ENCODE measurements at places on chromosomes 7 and 10.

GRCh38 chr10:6737080-6737641 lies 157.1 kb upstream of the PRKCQ start:
- peak; percentile 81 for DNase-seq

DNA sequence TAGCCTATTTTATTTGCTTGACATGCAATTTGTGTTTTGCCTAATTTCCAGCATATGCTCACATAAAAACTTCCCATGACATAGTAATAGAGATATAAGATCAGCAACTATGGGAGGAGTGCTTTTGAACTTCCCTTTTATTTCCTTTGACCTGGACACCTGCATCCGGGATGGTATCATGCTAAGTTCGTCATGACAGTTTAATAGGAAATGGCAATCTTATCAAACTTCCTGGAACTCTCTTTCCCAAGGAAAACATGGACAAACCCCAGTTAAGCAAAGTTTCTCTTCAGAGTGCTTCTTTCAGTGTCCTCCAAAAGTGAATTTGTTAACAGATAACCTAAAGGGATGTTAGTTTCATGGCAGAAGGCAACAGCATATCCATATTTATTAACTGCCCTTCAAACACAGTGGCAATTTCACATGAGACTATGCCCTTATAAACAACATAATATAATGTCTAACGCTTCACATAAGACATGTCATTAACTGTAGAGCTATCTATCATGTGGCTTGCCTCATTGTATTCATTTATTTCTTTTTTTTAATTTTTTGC lies 474.7 kb upstream of the SEMA3A start:
- DNase-seq: no peak

DNA sequence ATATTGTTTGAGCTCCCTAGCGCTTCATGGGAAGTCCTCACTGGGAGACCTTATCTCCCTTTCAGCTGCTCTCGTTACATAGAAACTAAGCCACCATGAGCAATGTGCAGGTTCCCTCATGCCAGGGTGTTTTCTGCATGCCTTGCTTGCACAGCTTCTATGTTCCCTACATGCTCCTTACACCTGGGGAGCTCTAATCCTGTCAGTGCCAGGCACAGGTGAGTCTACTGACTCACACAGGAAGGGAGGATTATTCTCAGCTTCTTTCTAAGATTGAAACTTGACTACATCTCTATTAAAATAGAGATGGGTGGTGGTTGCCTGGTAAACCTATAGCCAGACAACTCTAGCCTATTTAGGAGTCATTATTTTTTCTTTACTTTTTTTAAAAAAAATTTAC lies 375.7 kb upstream of the CDC14C start:
- no peak for DNase-seq

- DNase-seq: peak; percentile 92
Measured at GRCh38 chr7:86598311-86598710, 45.4 kb upstream of the GRM3 start.

DNA sequence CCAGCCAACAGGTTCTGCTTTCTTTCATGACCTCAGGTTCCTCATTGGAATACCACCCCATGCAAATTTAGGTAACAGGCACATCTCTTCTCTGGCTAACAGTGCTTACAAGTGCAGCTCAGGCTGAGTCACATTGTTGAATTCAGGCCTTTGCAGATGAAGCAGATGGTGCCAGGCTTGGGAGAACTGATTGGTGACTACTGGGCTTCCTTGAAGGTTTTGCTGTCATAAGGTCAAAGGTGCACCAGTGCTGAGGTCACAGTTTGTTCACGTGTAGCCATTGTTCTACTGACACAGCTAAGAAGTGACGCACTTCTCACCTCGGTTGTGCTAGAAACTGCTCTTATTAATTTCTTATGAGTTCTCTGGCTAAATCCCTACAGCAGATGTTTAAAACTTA lies 128.6 kb upstream of the BMPER start:
- no peak for DNase-seq

DNA sequence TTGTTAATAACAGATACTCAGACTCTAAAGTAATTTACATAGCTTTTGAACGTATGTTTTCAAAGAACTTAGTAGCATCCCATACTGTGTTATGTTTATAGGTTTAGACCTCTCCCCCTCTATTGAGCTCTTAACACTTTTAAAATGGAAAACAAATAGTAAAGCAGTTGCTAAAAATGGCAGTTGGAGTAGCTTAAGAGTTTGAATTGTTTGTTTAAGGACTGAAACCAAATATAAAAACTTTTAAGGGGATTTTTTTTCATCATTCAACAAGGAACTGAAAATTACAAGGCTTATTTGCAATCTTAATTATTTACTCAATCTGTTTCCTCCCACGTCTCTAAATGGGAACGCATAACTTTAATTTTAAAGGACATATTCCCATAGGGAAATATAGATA lies 1.6 kb upstream of the SPAG6 start:
- no peak for DNase-seq

GRCh38 chr10:3054851-3055199 lies 12.5 kb upstream of the PFKP start:
- no peak for DNase-seq

- DNase-seq: peak; percentile 74
Measured at GRCh38 chr10:31129271-31129670, 97.6 kb upstream of the ZNF438 start.

GRCh38 chr10:84084342-84084741 lies 55.0 kb upstream of the GHITM start:
- no peak for DNase-seq

- no peak for DNase-seq
Measured at GRCh38 chr7:93150200-93150835, 2.1 kb upstream of the SAMD9L start.

DNA sequence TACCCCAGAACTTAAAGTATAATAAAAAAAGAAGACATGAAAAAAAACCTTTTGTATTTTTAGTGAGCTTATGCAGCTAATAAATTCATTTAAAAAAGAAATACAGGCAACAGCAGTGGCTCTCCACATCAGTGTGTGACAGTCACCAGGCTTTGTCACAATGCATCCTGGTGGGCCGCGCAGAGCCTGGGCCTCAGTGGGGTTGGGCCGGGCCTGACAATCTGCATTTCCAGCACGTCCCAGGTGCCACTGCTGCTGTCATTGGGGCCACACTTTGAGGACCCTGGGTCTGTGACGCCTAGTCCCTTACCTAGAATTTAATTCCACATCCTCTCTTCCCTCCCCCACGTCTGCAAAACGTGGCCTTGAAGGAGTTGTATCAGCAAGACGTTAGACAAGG lies 284.5 kb downstream of the ADARB2 start:
- DNase-seq: no peak

DNA sequence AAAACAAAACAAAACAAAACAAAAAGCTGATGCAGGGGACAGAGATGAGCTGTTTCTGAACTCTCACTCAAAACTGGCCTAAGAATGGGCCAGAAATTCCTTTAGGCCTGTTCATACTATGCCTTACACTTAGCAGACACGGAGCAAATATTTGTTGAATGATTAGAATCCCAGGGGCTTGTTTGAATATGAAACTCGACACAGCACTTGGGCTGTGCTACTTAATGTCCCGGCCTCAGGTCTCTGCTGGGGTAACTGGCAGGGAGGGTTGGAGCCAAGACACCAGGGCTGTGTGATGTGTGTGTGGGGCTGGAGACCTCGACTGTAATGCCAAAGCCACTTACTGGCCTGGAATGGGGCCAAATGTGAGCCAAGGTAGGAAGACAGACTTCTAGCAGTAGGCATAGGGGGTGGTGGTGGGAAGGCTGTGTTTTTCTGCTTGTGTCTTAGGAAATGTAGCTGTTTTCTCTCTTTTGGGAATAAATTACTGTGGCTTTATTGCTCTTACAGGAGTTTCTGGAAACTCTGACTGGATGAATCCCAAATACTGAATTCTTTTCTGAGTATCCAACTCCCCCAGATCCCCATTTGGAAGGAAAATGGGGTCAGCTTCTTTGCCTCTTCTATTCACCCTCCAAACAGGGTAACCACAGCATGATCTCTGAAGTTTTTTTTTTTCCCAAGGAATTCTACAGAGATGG lies 66.7 kb downstream of the EMX2 start:
- DNase-seq: no peak

DNA sequence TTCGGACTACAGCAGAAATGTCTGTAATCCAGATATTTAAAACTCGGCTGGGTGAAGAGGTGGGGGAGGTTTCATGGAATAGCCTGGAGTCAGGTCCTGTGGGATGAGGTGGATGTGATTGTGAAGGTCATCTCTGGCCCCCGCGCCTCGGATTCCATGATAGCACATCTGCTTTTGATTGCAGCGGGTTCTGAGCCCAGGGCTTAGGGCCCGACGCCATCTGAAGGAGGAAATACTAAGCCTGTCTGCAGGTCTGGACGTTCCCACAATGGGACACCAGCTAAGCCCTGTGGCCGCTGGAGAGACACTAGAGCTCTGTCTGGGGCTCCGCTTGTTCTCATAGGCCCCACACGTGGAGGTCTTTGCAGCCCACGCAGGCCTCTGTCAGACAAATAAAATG lies 328.7 kb downstream of the CXCL12 start:
- no peak for DNase-seq

DNA sequence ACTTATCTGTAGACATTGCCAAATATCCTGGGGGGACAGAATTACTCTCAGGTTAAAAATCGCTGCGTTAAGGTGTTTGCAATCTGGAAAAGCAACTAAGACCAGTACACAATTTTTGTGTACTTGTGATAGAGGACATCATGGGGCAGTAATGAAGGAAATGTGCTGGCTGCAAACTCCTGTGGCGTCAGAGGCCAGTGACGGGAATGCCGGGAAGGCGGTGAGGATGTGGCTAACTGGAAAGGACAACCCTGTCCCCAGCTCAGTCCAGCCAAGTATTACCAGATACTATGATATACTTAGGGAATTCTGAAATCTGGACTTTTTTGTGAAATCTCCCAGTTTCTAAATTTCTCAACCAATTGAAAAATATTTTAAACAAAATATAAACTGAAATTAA lies 103.1 kb upstream of the NANOS1 start:
- no peak for DNase-seq

DNA sequence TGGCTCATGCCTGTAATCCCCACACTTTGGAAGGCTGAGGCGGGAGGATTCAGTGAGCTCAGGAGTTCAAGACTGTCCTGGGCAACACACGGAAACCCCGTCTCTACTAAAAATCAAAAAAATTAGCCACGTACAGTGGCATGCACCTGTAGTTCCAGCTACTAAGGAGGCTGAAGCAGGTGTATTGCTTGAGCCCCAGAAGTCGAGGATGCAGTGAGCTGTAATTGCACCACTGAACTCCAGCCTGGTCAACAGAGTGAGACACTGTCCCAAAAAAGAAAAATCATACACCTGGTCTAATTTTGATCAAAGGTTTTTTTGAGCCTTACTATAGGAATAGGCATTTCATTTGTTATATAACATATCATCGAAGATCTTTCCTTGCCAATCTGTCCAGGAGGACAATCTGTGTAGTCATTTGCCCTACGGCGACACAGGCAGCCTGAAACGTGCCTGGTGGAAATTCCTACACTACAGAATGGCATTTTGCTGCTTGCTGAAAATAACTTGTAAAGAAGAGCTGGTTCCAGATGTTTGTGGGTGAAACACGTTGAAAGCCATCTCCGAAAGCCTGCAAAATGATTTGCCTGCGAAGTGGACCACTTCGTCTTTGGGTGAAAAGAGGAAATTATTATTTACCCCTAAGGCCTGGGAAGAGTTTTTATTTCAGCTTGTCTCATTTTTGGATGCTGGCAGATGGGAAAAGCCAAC lies 31.3 kb upstream of the GDI2 start:
- peak; percentile 16 for DNase-seq
